ENCODE measurements at places on chromosomes 7 and 10.

DNA sequence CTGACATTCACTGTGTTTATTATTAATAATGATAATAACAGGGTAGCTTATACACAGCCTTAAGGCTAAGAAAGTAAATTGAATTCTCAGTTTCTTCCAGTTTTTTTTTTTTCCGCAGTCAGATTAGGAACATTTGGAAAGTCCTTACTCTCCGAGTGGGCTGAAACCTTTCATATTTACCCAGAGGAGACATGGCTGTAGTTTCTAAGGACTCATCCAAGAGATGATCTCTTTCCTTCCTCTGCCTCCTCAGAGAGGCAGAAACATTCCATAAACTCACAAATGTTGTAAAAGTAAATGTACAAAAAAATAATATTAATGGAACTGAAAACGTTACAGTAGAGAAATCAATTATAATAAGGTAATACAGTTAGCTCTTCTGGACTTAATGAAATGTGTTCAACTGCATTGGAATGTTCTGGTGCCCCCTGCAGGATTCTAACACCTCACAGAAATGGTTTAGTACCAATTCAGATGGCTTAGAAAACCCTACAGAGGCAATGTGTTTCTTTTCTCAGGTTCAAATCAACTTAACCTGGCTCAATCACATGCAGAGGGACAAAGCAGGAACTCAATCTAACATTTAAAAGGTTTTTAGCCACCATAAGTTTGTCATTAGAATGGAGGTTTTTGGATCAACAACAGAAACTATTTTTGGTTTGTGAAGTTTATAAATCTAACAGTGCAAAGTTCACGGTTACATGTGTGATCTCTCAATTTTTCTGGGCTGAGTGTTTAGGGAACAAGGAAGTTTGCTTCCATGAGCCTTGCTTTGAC lies 71.7 kb downstream of the ICA1 start:
- H3K4me1 ChIP-seq = no peaks in the 10 kb centered on the region
- H3K36me3 ChIP-seq = no peaks in the 10 kb centered on the region
- no peak overlapping the region for H3K4me3 ChIP-seq
- DNase-seq = peak; percentile 48
- H3K27me3 ChIP-seq = no peaks in the 10 kb centered on the region

DNA sequence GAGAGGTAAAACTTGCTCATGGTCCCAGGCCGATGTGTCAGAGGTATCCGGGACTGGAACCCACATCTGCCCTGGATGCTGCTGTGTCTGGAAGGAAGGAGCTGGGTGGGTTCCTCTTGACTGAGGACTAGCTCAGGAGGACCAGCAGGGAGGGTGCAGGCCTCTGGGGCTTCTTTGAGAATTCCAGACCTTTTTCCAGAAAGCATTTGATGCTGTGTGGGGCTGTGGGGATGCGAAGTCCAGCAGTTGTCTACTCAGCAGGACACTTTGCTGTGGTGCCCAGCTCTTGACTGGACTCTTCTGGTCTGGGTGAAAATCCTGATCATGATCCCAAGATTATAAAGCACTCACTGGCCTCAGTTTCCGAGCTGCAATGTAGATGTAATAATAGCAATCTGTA lies 1.7 kb downstream of the RAMP3 start:
- H3K27ac ChIP-seq = no peak overlapping the region
- no peak for DNase-seq
- no peak overlapping the region for H3K4me3 ChIP-seq
- peaks cover 4% of the 10 kb centered on the region for H3K4me1 ChIP-seq
- peaks cover 11% of the 10 kb centered on the region for H3K27me3 ChIP-seq

GRCh38 chr10:131697476-131698128 lies 203.2 kb upstream of the PPP2R2D start:
- no peak for DNase-seq
- H3K27ac ChIP-seq = no peak overlapping the region
- H3K36me3 ChIP-seq = no peaks in the 10 kb centered on the region
- no peaks in the 10 kb centered on the region for H3K27me3 ChIP-seq
- no peaks in the 10 kb centered on the region for H3K4me1 ChIP-seq

- no peak overlapping the region for H3K4me3 ChIP-seq
- DNase-seq = no peak
- H3K27ac ChIP-seq = no peak overlapping the region
- no peaks in the 10 kb centered on the region for H3K27me3 ChIP-seq
- H3K4me1 ChIP-seq = no peaks in the 10 kb centered on the region
- H3K36me3 ChIP-seq = no peaks in the 10 kb centered on the region
These were observed 22.2 kb downstream of the MPP7 start for GRCh38 chr10:28280652-28281051.

- no peaks in the 10 kb centered on the region for H3K36me3 ChIP-seq
- H3K27me3 ChIP-seq = no peaks in the 10 kb centered on the region
- no peak overlapping the region for H3K27ac ChIP-seq
- DNase-seq = no peak
- no peak overlapping the region for H3K4me3 ChIP-seq
- H3K4me1 ChIP-seq = peaks cover 12% of the 10 kb centered on the region
These were observed 160.6 kb downstream of the DNAJB6 start for GRCh38 chr7:157497367-157497743.

- DNase-seq = no peak
- H3K27ac ChIP-seq = peak overlapping the region; percentile 66
- no peaks in the 10 kb centered on the region for H3K36me3 ChIP-seq
These were observed 2.4 kb downstream of the SFMBT2 start for GRCh38 chr10:7408291-7409044.
